ENCODE measurements at places on chromosomes 3 and 15.
A peak's percentile ranks its signal among the peaks of the same experiment; 100 is the strongest.

DNA sequence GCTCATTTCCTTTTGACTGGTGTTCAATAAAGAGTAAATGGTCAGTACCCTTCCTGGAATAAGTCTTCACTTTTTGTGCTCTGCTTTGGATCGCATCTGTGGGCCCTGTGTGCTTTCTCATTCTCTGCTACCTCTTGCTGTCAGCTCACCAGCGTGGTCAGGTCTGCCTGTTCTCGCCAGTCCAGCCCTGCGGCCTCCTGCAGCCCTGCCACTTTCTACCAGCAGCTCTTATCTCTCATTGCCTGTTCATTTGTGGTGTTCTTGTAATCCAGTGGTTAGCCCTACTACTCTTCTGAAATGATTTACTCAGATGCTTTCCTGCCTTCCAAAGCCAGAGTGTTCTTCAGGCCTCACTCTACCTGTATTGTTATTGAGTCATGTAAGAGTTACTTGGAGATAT, 54.8 kb downstream of the CHCHD6 start:
- DNase-seq = no peak

DNA sequence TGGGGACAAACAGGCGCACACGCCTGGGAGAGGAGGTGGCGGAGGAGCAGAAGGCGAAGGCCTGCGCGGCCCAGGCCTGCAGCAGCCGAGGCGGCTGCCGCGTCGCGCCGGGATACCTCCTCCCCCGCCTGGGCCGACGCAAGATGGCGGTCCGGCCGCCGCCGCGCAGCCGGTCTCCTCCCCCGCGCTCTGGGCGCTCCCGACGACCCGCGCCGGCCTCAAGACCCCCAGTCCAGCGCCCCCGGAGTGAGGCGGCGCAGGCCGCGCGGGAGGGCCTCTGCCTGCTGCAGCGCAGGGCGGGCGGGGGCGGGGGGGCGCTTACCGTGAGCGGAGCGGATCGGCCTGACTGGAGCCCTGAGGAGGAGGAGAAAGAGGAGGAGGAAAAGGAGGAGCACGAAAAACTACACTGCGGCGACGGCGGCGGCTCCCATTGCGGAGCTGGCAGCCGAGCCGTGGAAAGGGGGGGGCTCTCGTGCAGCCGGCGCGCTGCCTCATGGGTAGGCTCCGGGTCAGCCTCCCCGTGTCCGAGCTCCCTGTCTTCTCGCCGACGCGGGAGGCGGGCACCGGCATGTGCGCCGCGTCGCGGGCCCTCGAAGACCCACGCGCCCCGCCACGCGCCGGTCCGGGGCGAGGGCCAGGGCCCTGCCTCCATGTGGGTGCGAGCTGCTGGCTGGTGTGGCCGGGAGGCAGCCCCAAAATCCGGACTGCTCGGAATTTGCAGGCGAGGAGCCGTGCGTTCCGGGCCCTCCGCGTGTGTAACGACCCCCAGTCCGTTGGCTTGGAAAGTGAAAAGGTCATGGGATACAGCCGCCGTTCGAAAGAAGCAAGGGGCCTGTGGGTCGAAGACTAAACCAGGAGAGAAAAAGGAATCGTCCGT, at the start of gene ZNF280D:
Gene ZNF280D, minus strand, starts transcription at position 374 of the 877 bp plus-strand sequence. CDS start 26,400 bp downstream, outside the sequence.
- DNase-seq = peak; percentile 54

- DNase-seq = no peak
Measured at GRCh38 chr3:110858549-110858948, 213.1 kb upstream of the NECTIN3 start.

DNA sequence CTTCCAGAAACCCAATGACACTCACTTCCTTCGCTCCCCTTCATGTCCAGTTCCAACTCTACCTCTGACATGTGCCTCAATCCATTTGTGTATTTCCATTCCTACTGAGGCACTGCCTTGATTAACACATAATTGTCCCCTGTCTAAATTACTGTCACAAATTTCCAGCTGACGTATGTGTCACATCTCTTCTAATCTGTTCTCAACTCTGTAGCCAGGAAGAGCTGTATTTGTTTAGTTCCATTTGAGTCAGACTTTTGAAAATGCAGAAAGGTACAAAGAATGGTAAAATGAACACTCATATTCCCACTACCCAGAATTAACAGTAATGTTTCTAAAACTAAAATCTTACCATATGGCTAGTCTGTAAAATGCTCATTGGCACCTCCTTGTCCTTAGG, 299.0 kb upstream of the GADL1 start:
- DNase-seq = no peak
